ENCODE measurements at places on chromosomes 3 and 15.

- DNase-seq: no peak
Observed at GRCh38 chr3:98702166-98702565, 61.0 kb upstream of the ST3GAL6 start.

GRCh38 chr3:131072845-131073244, 46.2 kb downstream of the NEK11 start:
- DNase-seq: no peak

DNA sequence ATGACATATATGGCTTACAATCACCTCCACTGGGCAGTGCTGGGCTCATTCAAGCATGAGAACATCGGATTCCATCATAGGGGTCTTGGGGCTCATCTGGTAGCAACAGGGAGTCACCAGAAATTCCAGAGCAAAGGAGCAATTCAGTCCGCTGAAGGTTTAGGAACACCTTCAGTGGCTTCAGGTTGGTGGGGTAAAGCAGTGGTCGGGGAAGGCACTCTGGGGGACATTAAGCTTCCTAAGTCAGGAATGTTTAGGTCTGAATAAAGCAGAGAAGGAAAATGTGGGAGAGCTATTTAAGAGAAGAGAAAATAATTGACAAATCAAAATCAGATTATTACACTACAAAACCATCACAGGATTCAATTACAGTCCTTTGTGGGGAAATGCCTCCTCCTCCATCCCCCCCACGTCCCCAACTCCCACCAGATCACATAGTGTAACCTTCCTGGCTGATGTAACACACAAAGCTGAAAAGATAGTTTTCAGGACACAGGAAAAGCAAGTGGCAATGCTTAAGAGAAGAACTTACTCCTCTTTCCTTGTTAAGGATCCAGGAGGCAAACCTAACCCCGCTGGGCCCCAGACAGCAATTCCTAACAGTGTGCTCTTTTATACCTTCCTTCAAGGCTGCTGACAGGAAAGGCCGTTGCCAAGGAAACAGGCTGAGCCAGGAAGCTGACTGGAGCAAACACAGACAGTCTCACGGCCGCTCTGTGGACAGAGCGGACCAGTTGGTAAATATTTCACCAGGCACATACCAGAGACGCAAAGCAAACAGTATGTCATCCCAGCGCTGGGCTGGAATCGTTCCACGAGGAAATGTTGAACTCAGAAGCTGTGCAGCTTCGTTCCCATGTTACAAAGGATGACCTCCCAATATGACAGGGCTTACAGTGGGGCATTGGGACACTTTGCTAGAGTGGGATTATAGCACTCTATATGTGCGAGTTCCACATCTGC, 57.5 kb upstream of the LMCD1 start:
- DNase-seq: no peak

DNA sequence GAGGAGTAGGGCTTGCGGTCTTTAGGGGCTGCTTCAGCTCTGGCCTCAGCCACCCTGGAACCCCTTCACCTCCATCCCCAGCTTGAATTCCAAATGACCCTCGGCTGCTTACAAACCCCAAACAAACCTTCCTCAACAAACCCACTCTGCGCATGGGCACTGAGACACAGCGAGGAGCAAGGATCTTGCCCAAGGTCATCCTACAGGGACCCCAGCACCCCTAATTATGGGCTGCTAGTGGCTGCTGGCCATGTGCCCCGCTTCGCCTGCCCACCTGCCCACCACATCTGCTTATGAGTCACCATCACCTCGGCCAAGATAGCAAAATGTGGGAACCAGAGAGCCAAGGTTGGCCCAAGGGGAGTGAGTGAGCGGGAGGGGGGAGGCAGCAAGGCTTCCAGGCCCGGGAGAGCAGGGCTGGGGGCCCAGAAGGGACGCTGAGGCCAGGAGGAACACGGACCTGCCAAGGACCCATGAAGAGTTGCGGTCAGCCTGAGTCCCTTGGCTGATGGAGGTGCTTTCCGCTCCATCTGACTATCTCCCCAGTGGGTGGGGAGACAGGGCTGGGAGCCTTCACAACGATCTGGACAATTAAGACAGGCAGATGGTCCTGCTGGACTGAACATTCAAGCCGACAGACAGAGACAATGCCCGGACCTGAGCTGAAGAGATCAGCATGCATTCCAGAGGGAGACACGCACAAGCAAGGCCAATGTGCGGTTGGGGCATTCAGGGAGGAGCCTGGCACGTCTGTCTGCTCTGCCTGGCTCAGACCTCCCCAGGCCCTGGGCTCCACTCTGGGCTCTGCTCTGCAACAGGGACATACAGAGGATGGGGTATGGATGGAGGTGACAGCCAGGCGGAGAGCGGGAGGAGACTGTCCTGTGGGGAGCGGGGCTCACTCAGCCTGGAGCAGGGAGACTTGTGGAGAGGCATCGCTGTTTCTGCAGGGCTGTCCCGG, 10.8 kb upstream of the GRIP2 start:
- DNase-seq: no peak

DNA sequence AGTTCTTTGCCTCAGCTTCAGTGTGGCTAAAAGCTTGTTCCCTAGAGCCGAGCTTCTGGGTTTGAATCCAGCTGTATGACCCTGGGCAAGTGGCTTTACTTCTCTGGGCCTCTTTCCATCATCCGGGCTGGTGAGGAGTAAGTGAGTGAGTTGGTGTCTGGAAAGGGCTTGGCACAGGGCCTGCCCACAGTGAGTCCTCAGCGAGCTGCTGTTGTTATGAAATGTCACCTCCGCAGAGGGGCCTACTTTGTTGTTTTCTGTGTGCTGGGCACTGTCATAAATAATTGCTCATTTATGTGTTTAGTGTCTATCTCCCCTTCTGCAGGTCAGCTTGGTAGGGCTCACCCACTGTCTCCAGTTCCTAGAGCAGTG, 31.7 kb downstream of the SLC6A6 start:
- DNase-seq: no peak

- DNase-seq: no peak
Observed at GRCh38 chr15:93241696-93242585, 152.9 kb upstream of the RGMA start.

DNA sequence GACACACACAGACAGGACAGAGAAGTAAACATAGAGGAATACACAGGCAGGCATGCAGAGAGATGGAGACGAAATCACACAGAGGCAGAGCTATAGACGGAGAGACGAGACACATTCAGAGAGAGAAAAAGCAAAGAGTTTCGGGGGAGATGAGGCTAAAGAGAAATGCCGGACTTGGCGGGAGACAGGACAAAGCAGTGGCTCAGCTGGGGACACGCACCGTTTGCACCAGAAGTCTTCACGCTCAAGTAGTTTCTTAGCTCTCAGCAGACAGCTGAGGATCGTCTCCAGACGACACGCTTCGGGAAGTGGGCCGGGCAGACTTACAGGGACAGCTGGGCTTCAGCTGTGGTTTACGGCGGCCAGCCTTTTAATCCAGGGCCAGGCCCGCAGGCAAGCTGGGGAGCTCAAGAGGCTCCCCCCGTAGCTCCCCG, 56.2 kb upstream of the DLG1 start:
- DNase-seq: no peak

- no peak for DNase-seq
Observed at GRCh38 chr3:117567906-117568305, 858.3 kb downstream of the TUSC7 start.

- DNase-seq: no peak
Observed at GRCh38 chr3:180770639-180771038, 91.3 kb upstream of the CCDC39 start.

DNA sequence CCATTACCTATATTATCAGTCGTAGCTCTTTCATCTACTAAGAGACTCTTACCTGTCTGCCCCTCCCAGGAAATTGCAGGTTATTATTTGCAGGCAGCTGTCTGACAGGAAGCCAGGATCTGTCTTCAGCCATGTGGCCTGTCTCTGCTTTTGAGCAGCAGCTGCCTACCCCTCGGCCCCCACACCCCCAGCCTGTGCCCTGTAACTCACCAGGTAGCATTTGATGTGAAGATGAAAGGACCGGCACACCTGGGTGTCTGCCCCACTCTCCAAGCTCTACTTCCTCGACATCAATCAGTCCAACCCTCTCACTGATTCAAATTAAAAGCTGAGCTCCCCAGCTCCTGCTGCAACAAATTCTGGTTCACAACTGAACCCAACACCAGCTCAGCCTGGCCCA, 197.2 kb upstream of the CTNNB1 start:
- DNase-seq: no peak

GRCh38 chr15:51343466-51343865, 2.0 kb downstream of the GLDN start:
- DNase-seq: no peak

DNA sequence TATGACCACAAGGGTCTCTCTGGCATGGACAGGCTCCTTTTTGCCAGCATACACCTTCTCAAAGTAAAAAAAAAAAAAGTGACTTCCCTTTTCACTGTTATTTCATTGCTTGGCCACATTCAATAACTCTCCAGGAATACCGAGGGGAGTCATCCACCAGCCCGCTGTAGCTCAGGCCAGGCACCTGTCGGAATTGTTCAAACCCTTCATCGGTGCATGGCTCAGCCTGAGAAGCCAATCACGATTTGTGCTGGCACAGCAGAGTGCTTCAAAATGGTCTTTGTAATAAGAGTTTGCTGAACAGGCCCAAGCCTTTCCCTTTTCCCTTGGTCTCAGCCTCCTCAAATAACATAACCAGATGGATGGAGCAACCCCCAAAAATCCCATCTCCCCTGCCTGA, 145.4 kb downstream of the PDZRN3 start:
- DNase-seq: no peak

DNA sequence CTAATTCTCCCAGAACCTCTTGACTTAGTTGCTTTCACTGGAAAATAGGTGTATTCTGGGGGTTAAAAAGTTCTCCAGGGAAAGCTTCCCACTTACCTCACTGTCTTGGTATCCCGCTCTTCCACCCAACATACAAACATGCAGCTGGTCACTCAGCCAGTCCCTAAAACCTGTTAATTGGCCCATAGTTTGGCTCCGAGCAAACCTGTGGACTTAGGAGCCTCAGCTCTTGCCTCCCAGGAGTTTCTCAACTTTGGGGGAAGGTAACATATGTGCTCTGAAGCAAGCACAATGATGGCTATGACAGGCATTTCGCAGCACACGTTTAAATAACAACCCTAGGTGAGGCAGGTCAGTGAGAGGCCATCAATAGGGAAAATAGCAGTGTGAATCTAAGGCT, 25.8 kb upstream of the LRRFIP2 start:
- DNase-seq: no peak

GRCh38 chr3:155188031-155188430, 105.5 kb downstream of the STRIT1 start:
- DNase-seq: no peak

GRCh38 chr15:61654918-61655317, 405.3 kb downstream of the VPS13C start:
- DNase-seq: no peak

DNA sequence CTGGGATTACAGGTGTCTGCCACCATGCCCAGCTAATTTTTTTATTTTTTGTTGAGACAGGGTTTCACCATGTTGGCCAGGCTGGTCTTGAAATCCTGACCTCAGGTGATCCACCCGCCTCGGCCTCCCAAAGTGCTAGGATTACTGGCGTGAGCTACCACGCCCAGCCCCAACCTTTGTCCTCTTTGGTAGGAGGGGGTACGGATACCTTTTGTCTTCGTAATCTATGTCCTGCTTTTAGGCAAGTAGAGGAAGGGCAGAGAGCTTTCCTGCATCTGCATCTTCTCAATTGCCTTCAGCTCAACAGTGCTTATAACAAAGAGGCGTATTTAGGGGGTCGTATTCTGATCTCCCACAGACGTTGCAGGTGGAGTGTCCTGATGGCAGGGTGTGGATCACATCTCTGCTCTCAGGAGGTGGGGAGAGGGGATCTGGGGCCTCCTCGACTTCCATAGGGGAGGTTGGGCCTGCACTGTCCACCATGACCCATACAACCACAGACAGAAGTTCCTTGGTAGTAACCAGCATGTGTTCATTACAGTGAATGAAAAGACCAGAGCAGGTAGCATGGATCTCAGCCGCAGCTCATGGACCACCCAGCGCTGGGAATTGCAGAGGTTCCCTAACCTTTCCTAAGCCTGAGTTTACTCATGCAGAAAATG, 21.4 kb upstream of the KCTD6 start:
- no peak for DNase-seq

DNA sequence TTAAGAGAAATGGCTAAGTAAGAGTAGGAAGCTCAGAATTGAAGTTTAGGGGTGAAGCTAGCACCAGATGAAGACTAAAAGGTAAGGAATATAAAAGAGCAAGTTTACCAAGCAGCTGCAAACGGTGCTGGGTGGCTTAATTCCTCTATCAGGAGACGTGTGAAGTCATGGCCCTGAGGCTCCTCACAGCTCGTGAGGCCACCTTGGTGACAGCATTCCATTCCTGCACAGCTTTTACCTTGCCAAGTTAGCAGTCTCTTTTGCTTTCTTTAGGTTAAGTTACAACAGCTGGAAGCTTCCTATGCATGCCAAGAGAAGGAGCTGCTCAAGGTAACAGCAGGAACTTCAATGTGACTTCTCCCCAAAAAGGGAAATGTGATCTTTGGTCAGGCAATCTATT, 6.4 kb downstream of the TMCO5A start:
- DNase-seq: no peak

- DNase-seq: no peak
Observed at GRCh38 chr3:182716114-182716688, 77.1 kb upstream of the ATP11B start.

DNA sequence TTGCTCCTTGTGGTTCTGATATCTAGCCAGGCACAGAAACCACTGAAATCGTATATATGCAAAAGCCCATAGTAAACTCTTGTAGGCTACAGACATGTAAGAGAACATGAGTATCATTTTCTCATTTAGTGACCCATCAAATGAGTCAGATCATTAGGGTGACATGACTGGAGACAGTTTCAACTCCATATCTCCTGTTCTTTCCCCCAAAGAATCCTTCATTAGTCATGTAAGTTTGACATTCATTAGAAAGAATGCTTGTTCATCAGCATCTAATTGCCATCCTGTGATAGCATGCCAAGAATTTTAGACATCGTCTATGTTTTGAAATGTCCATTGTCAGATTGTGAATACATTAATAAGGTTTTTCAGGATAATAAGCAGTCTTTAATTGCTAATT, 264.9 kb upstream of the TPM1 start:
- DNase-seq: no peak

GRCh38 chr3:161217496-161217895, 3.6 kb upstream of the NMD3 start:
- DNase-seq: no peak

- DNase-seq: no peak
Observed at GRCh38 chr15:69552057-69552815, 99.6 kb downstream of the RPLP1 start.

- peak; percentile 21 for DNase-seq
Observed at GRCh38 chr3:158313338-158313927, 203.5 kb downstream of the RSRC1 start.

DNA sequence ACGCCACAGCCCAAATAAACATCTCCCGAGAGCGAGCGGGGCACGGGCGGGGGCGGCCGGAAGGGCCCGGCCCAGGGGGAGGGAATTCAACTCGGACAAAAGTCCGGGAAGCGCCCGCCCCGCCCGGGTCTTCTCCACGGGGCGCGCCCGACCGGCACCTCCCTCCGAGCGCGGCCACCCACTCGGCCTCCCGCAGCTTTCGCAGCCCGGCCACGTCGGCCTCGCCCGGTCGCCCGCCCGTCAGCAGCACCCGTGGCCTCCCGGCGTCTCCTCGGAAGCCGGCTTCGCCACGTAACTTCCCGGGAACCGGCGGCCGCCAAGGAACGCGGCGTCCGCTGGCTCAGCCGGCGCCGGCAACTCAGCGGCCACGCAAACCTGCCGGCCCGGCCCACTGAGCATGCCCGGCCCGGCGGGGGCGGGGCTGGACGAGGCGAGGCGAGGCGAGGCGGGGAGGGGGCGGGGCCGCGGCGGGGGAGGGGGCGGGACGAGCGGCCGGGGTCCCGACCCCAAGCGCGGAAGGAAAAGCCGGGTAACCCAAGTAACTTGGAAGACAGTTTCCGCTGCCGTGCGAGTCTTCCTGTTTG, at the start of gene TJP1:
Gene TJP1, minus strand, starts transcription at position 369 of the 584 bp plus-strand sequence. CDS start 440 bp downstream, outside the sequence.
- DNase-seq: no peak

GRCh38 chr3:128908951-128909350, 29.5 kb downstream of the ACAD9 start:
- no peak for DNase-seq
